ENCODE measurements at places on chromosomes 2 and 18. TPM values are rescaled to one million over a fixed set of nuclear protein-coding genes. Genes with fewer than 3 reads are reported as not detected.

TSGA10 gene
- total RNA-seq = 2.2 TPM

TRIM54 gene
- total RNA-seq = 784 TPM

SERPINB11 gene
- not detected for total RNA-seq

RAX gene
- not detected for total RNA-seq

TPGS2 gene
- 14.6 TPM for total RNA-seq

- no peak for DNase-seq
These were observed 1239.1 kb downstream of the LRP1B start for GRCh38 chr2:140891614-140892212.

DNA sequence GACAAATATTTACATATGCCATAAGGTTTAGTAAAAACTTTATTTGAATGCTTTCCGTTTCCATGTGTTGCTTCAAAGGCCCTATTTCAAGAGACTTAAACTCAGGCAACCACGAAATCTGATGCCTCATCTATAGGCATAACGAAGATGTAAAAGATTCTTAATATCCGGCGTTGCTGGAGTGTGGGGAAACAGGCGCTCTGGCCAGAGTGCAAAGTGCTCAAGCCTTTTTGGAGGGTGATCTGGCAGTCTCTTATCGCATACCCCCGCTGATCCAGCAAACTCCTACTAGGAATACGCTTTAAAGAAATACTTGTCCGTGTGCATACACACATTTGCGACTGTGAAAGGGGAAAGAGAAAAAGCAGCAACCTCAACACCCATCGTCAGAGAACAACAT lies 108.8 kb downstream of the NOL10 start:
- DNase-seq = no peak

DNA sequence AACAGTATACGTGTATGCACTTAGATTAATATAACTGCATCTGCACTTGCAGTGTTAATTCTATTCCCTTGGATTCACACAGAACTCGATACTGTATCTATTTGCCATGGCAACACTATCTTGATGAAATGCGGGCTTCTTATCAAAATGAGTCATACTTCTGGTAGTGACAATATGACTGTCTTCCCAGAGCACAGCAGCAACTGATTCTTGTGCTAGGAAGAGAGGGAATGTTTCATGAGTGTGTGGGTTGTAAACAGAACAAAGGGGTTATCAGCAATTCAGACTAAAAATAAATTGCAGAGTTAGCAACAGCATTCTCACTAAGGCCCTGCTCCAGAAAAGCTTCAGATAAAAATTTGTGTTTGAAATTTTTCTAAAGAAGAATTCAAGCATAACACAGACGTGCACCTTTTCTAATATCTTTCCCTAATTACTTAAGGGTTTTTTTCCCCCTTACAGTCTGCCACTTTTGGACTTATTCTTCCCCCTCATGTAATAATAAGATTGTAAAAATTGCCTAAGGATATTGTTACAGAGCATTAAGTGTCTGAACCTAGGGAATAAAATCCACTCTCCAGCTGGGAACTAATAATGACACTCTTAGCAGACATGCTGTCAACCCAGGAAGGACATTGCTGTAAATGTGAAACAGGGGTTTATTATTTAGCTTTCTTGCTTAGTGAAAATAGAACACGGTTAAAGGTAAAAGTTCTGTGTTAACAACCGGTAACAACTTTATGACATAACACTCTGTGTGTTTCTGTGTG lies 99.9 kb upstream of the SLC38A11 start:
- DNase-seq = no peak

- DNase-seq = no peak
These were observed 8.2 kb downstream of the DPP4 start for GRCh38 chr2:162065767-162066166.

- DNase-seq = no peak
These were observed 60.2 kb downstream of the RND3 start for GRCh38 chr2:150427298-150427697.
